ENCODE measurements at places on chromosomes 7 and 10.

DNA sequence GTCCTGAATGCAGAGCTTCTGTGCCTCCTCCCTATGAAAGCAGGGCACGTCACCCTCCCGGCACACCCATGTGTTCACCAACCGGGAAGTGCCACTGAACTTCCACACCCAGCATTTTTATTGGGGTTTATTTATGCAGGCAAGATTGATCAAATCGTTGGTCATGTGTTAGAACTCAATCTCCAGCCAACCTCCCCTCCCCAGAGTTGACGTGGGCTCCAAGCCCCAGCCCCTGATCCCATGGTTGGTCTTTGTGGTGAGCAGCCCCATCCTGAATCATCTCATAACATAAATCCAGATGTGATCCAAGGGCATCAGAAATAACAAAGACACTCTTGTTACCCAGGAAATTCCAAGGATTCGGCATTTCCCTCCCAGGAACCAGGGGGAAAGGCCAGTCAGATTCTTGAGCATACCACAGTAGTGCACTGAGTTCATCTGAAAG lies 151.2 kb downstream of the TPST1 start:
- DNase-seq: no peak

GRCh38 chr10:92699518-92700381 lies 10.0 kb downstream of the HHEX start:
- DNase-seq: no peak

GRCh38 chr10:109978481-109978880 lies 29.3 kb upstream of the ADD3 start:
- peak; percentile 41 for DNase-seq

- no peak for DNase-seq
Observed at GRCh38 chr7:100827330-100828226, at the start of gene EPHB4. TSS of gene EPHB4 (minus strand) at chr7:100827523. CDS start at chr7:100827030, 493 bp downstream.

DNA sequence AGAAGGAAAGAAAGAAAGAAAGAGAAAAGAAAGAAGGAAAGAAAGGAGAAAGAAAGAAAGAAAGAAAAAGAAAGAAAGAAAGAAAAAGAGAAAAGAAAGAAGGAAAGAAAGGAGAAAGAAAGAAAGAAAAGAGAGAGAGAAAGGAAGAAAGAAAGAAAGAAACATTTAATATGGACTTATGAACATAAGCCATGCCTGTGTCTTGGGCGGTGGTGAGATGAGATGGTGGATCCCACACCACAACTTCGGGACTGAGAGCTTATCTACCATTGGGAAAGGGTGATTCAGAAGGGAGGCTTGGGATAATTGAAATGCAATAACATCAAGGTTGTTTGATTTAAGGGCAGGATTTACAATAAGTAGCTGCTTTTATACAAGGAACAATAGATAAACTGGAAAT lies 843.9 kb upstream of the AUTS2 start:
- DNase-seq: no peak

GRCh38 chr7:50349963-50350944 lies 45.7 kb downstream of the IKZF1 start:
- DNase-seq: no peak

DNA sequence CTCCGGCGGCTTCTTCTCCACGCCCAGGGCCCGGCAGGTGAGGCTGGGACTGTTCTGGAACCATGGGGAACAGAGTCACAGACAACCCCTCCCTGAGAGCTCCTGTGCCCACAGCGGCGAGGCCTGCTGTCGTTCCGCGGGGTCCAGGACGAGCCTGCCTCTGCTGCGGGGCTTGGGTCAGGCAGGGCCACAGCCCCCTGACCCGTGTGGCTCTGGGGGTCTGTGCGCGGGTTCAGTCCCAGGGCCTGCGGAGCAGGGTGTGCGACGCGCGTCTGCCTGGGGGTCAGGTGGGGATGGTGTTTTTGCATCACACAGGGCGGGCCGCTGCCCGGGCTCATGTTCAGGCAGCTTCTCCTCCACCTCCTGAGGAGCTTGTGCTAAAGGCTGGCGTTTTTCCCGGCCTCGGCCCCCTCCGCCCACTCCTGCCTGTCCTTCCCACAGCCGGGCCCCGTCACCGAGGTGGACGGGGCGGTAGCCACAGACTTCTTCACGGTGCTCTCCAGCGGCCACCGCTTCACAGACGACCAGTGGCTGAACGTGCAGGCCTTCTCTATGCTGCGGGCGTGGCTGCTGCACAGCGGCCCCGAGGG lies 8.4 kb downstream of the AP5Z1 start:
- DNase-seq: no peak

- DNase-seq: no peak
Observed at GRCh38 chr7:43698460-43699255, 30.7 kb downstream of the COA1 start.

DNA sequence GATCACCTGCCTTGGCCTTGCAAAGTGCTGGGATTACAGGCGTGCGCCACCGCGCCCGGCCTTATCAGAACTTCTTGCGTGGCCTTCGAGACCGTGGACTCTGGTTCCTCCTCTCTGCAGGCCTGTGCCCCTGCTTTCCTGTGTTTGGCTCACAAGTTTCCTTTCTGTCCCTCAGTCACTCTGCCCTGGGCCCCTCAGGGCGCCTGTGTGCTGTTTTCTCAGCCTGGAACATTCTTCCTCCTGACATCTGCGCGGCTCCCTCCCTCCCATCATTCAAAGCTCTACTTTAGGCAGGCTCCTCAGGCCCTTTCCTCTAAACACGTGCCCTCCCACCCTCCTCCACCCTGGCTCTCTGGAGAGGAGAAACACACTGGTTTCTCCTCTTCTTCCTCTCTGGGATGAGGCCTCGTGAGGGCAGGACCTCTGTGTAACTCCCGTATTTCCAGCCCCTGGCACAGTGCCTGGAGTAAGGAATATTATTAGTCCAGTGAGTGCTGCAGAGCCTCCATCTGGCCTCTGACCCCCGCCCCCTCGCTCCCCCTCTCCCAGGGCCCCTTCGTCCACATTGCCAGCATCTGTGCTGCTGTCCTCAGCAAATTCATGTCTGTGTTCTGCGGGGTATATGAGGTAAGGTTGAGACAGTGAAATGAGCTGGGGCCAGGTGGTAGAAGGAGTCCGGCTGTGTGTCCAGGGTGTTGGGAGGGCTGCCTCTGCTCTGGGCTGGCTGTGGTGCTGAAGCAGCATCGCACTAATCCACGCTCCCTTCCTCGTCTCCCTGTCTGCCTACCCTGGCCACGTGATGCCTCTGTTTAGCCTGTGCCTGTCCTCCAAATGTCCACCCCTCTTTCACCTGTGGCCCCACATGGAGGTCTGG lies 7.1 kb downstream of the CLCN1 start:
- DNase-seq: no peak

GRCh38 chr7:81676105-81676811 lies 93.6 kb downstream of the HGF start:
- DNase-seq: no peak

DNA sequence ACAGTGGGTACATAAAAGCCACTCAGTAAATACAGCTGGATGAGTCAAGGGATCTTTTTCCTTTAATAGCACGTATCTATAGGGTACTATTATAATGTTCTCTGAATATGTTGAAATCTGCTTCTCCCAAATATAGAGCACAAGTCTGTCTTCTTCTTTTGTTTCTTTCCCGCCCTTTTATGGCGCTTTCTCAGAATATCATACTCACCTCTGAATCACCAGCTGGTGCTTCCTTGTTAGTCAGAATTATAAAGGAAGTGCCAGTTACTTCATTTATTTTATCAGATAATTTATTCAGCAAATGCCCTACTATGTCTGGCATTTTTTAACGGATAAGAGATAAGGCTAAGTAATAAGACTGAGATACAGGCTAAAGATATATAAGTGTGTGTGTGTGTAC lies 772.9 kb downstream of the SORCS3 start:
- DNase-seq: no peak

DNA sequence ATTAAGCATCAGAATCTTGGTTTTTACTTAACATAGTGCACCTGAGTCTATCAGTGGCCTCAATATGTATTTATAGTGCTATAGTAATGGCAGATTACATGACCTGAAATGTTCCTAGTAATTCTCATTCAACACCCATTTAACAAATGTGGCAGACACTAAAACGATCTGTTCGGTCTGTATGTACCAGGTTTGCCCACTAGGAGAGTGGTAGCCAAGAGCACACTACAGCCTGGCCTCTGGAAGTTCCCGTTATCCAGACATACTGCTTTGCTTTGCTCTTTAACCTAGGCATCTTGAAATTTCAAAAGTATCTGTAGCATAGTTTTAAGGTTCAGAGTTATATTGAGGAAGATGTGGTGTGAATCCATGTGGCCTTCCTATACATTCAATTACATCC lies 395.7 kb upstream of the NRG3 start:
- no peak for DNase-seq
